ENCODE measurements at places on chromosomes 3 and 15. TPM values are rescaled to one million over a fixed set of nuclear protein-coding genes. Genes with fewer than 3 reads are reported as not detected.

DNA sequence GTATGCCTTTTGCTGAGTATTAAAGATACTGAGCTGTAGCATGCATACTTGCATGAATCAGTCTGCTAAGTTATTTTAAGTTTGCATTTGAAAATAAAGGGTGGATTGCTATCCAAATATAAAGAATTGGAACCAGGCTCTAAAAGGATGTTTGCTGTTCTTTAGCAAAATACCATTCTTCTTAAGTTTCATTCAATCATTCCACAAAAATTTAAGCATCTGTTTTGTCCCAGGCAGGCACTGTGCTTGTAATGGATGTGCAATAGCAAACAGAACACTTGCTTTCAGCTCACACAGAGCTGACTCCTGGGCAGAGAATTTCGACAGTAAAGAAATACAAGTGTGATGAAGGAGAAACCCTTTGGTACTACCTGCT is 151.1 kb downstream of the PGPEP1L start:
- no peak for DNase-seq

- no peak for DNase-seq
Observed at GRCh38 chr15:50150349-50150748, 31.3 kb upstream of the ATP8B4 start.

- no peak for DNase-seq
Observed at GRCh38 chr3:48502121-48502520, 1.9 kb downstream of the SHISA5 start.

- no peak for DNase-seq
Observed at GRCh38 chr3:49602049-49602554, 47.8 kb downstream of the BSN start.

- no peak for DNase-seq
Observed at GRCh38 chr3:120436523-120437050, 14.2 kb downstream of the FSTL1 start.

DNA sequence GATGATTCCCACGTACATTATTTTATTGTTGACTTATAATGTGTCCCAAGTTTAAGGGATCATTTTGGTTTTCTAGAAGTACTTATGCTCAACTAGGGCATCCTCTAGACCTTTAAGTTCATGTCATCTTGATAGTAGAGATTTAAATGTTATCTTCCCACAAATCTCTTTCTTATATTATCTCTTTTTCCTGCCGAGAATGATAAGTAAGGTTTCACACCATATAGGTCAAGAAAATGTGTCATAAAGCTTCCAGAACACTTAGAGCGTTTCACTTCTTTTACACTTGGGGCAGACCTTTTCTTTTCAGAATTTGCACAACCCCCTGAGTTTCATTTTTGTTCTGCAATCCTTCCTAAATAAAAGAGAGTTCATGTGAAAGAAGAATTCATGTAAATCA is 142.0 kb upstream of the CBLB start:
- DNase-seq: no peak

The RFTN1 gene
- polyA plus RNA-seq: 31.3 TPM

The SEMA7A gene
- polyA plus RNA-seq: 6.6 TPM

The TMEM212 gene
- polyA plus RNA-seq: 0.19 TPM

DNA sequence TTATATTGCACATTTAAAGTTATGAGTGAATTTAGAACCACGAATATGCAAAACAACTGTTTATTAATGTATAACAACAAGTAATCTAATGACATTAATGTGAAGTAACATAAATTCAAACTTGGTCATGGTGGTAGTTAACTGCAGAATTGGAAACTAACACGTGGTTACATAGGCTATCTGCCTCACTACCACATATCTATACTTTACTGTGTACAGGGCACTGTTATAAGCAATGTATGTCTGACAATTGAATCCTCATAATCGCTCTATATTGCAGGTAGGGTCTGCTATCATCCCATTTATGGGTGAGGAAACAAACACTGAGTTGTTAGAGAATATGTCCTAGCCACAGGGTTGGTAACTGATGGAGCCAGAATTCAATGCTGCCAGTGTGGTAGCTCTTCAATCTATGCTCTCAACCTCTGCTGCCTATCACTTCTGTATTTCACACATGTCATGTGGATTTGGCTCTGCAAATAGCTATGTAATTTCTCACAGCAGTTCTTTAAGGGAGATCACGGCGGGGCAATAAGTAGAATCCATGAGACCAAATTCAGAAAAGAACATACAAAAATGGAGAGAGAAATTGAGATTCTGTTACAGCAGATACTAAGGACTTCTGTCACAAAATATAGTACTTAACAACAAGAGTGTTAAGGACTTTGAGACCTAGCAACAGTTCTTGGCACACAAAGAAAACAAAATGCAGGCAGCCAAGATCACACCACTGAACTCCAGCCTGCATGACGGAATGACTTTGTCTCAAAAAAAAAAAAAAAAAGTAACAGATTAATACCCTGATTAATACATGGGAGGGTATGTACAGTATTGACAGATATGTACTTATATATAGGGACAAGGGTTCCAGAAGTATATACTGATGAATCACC is 100.0 kb upstream of the CSPG5 start:
- no peak for DNase-seq

GRCh38 chr3:38129058-38129457 is 7.9 kb downstream of the ACAA1 start:
- no peak for DNase-seq

GRCh38 chr3:193711964-193712598 is 119.1 kb downstream of the OPA1 start:
- no peak for DNase-seq

The PLS1 gene
- 30.6 TPM for polyA plus RNA-seq

DNA sequence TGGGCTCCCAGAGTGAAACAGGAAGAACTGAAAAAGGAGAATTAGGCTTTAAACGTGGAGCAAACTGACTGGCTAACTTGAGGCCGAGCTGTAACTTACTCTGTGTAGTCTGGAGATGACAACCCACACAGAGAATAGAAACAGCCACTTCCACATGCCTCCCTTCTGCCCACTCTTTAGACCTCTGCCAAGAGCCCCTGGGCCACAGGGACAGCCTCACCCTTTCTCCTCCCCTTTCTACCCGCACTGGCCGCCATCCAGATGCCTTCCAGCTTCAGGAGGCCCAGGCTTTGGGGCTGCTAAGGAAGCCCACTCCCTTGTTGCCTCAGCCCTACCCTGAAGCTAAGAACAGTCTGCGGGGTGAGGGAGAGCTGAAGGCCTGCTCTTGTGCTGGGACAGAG is 6.8 kb downstream of the ARHGAP31 start:
- DNase-seq: no peak

- DNase-seq: no peak
Observed at GRCh38 chr15:88647351-88648105, 8.7 kb downstream of the ISG20 start.

- DNase-seq: no peak
Observed at GRCh38 chr3:3221528-3221927, 42.0 kb upstream of the CRBN start.

The PLA2G4B gene
- 7.6 TPM for polyA plus RNA-seq

DNA sequence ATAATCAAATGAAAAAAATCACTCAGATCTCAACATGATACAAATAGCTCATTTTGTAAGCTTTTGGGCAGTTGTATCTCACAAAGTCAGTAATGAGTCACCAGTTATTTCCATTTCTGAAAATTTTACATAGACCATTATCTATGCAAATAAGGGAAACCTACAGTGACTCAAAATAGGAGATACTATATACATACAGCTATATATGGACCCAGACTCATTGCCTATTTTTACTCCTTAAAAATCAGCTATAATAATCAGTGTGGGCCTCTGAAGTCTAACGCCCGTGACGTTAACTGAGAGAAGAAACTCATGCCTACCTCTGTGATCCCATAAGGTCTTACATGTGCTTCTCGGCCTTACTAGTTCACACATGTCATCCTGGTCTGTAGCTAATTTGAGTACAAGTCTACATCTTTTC is 31.6 kb downstream of the LRIG1 start:
- no peak for DNase-seq

DNA sequence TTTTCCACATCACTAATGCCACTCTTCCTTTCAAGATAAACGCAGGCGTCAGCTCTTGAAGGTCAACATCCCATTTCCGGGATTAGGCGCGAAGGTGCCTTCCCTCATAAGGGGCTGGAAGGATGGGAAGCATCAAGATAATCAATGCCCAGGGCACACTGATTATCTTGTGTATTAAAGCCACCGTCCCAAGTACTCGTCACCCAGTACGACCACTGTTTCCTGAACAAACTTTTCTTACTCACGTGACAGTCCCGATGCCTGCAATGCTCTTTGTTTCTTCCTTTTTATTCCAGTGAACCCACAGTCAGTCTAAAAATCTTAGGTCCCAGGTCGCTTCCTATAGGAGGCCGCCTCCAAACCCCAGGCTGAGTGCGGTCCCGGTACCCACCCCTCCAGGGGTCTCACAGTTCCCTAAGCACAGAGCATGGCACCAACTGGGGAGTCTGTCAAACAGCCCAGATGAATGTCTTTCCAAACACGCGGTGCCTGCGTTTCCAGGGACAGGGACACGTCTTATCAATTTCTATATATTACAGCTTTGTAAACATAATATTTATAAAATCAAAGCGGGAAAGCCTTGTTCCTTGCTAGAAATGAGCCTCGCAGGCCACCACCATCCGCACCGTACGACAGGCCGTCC is 589 bp downstream of the ANAPC13 start:
- no peak for DNase-seq

GRCh38 chr15:43872416-43873020 is 45.7 kb downstream of the WDR76 start:
- peak; percentile 45 for DNase-seq

GRCh38 chr3:117439812-117440211 is 730.2 kb downstream of the TUSC7 start:
- DNase-seq: peak; percentile 6

DNA sequence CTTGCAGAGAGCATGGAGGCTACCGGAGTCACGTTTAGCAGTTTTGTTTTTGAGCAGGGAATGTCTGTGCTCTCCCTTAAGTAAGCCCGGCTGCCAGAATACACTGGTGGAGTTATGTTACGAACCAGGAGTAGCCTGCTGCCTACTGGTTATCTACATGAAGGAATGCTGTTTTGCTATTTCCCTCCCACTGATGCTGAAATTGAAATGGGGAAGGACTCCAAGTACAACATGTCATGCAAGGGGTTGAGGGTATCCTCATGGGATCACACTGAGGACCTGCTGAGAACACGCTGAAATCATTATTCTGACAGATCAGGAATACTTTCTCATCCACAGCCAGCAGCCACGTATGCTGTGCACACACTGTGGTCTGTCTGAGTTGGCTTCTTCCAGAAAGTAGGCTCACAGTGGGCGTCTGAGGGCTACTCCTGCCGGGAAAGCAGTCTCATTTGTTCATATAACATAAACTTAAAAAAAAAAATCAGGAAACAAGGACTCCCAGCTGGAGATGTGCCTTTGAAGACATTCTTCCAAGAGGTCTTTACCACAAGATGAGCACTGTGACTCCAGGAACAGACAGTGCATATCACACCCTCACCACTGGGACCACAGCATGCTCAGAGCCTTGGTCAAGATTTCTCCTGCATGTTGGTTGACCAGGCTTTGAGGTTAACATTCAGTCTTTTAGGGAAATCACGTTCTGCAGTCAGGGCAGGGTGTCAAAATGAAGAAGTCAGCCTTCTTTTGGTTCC is 300.4 kb upstream of the RASGRP1 start:
- DNase-seq: no peak

The TM4SF4 gene
- 3.5 TPM for polyA plus RNA-seq
